ENCODE measurements at places on chromosomes 12 and 14. TPM values are rescaled to one million over a fixed set of nuclear protein-coding genes. Genes with fewer than 3 reads are reported as not detected.

DNA sequence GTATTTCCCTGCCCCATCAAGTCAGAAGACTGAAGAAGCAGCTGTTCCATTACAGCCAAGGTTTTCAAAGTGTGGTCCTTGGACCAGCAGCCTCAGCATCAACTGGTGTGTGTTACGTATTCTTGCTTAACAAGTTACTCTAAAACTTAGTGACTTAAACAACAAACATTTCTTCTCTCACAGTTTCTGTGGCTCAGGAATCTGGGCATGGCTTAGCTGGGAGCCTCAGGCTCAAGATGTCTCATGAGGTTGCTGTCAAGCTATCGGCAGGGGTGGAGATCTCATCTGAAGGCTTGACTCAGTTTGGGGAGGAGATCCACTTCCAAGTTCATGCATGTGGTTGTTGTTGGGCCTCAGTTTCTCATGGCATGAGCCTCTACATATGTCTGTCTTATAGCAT is 174.5 kb downstream of the KTN1 start:
- ATAC-seq, result no peak

The RHOJ gene
- not detected for total RNA-seq

The PAH gene
- 0.21 TPM for total RNA-seq

The PCED1B gene
- 31.0 TPM for total RNA-seq

DNA sequence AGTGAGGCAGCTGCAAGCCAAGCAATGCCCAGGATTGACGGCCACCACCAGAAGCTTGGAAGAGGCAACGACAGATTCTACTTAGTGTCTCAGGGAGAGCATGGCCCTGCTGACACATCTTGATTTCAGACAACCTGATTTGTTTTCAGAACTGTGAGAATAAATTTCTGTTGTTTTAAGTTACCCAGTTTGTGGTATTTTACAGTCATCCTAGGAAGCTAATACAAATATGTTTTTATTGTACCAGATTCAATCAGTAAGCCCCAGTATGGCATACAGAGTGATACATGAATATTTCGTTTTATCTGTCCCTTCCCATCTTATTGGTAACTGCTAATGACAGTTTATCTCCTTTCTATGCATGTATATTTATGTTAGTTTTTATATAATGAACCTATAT is 62.3 kb downstream of the SAMD4A start:
- ATAC-seq, result peak; percentile 43

- ATAC-seq, result no peak
These were observed 1.5 kb downstream of the TMED8 start for GRCh38 chr14:77375164-77375950.

GRCh38 chr14:64549791-64550620 is at the start of gene PPP1R36:
PPP1R36 (plus strand) TSS chr14:64549961; CDS start chr14:64549998, 37 bp downstream.
- ATAC-seq, result peak; percentile 99

The EIF2B1 gene
- total RNA-seq, result 91.4 TPM

DNA sequence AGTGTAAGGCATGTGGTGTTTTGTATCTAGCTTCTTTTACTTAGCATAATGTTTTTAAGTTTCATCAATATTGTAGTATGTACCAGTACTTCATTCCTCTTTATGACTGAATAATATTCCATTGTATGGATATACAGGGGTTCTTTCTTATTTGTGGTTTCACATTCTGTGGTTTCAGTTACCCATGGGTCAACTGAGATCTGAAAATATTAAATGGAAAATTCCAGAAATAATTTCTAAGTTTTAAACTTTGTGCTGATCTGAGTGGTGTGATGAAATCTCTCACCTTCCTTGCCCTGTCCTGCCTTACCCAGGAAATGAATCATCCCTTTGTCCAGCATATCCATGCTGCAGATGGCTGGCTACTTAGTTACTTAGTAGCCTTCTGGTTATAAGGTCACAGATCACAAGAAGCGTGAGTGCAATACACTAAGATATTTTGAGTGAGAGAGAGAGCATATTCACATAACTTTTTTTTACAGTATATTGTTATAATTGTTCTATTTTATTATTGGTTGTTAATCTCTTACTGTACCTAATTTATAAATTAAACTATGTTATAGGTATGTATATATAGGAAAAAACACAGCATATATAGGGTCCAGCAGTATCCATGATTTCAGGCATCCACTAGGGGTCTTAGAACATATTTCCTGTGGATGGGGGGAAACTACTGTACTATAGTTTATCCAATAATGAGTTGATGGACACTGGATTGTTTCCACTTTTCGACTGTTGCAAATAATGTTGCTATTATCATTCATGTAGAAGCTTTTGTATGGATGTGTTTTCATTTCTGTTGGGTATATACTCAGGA is 59.6 kb upstream of the LRTM2 start:
- ATAC-seq, result no peak

GRCh38 chr12:15664491-15664890 is 124.7 kb downstream of the EPS8 start:
- ATAC-seq, result no peak

The RDH16 gene
- 0.11 TPM for total RNA-seq

- peak; percentile 44 for ATAC-seq
These were observed 759 bp upstream of the KLC1 start for GRCh38 chr14:103628221-103628683.

GRCh38 chr14:76262641-76263040 is 110.9 kb downstream of the GPATCH2L start:
- no peak for ATAC-seq

GRCh38 chr14:71491931-71492330 is 440.3 kb upstream of the RGS6 start:
- no peak for ATAC-seq

DNA sequence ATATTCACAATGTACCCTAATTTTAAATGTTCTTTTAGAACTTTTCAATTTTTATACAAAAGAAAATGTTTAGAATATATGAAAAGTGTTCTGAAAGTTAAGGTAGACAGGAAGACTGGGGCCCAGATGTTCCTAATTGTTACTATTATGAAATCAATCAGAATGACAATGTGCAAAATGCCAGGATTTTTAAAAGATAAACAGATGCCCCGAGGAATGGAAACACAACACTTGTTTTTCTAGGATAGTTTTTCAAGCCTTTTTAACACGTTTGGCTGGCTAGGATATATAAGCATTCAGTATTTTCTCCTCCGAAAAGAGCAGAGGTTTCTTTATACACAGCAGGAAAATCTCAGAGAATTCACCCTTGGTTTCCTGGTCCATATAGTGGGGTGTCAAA is 106.8 kb downstream of the ESR2 start:
- no peak for ATAC-seq

The PROX2 gene
- 0.71 TPM for total RNA-seq
